ELF-1 (cell line): ENCODE measurements at places on chromosomes 6 and 20.
A peak's percentile ranks its signal among the peaks of the same experiment; 100 is the strongest.

- DNase-seq, result peak; percentile 24
Measured at GRCh38 chr6:95819939-95820338, 195.8 kb upstream of the FUT9 start.

DNA sequence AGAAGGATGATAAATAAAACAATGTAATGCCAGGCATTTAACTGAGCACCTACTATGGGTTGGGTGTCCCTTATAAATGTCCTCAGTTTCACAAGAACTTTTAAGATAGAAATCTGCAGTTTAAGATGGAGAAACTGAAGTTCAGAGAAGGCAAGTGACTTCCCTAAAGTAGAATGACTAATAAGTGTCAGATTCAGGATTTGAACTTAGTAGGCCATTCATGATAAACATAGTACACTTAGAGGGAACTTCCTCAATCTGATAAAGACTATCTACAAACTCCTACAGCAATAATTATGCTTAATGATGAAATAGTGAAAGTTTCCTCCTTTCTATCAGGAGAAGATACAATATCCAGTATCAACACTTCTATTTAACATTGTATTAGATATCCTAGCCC, 43.9 kb downstream of the NCR2 start:
- DNase-seq, result no peak

DNA sequence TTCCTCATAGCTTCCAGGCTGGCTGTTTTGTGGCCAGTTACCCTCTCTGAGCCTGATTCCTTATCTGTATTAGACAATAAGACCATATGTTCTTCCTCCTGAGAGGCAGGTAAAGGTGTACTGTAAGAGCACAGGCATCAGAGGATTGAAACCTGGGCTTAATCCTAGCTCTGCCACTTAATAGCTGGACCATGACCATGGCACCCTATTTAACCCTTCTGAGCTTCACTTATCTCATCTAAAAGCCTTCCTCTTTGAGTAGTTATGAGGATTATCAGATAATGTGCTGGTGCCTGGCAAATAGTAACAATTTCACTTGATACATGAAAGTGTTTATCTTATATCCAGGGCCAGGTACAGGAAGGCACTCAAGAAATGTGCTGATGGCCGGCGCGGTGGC, 34.9 kb downstream of the BCL2L1 start:
- DNase-seq, result no peak

DNA sequence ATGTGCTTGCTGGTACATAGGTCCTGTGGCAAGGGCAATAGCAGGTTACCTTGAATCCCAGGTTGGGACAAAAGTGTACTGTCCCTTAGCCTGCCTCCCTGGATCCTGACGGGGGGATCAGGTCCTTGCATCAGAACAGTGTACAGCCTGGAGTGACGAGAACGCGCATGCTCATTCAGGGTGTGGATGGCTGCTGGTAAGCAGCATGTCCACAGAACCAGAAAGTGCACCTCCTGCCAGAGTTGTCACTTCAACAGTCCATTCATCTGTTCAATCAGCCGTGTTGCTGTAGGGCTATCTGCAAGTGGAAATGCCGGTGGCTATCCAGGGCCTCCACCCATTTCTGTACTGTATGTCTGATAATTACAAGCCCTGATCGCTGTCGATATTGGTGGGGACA, 236.3 kb upstream of the SOX4 start:
- no peak for DNase-seq
